H54 (cell line): ENCODE measurements at places on chromosomes 16 and 17.

DNA sequence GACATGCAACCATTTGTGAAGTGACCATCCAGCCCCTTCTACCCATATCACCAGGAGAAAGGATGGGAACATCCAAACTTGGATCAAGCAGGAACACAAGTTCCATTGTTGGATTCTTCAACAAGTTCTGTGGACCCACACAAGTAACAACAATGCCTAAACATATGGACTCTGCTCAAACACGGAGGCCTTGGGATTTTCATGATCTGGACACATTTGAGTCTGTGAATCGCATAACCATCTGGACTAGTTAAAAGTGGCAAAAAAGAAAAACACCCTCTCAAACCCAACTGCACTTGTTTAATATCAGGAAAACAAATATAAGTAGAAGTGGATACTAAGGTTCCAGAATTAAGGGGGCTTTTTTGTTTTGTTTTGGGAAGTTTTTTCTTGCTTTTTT is 70.8 kb downstream of the TOX3 start:
- no peak for DNase-seq

DNA sequence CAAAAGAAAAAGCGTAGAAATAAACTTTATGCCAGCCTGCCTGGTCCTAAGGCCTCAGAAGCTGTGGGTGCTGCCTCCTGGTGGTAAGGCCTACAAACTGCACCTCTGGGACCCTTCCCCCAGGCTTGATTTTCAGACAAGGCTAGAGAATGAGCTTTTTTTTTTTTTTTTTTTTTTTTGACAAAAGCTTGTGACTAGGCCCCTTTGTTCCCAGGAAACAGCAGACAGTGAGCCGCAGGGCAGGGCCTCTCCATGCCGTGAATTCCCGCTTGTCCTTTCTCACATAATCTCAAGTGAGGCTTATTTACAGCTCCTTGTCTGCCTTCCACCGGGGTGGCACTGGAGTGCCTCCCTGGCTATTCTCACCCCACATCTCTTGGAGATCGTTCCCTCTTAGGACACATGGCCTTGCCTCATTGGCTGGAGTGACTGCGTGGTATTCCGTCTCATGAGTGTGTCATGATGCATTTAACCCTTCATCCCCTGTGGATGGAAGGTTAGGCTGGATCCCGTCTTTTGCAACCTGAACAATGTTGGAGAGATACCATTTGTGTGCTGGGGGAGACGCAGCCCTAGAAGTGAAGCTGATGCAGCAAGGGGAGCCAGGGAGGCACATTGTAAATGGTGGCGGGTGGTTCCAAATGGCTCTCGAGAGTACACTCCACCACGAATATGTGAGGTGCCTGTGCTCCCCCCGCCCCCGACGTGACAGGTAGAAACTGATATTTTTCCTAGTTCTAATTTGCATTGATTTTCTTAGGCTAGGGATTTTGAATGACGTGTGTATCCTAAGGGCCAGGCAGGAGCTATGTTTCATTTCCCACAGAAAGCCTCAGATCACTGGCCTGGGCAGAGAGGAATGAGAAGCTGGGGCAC is 49.6 kb downstream of the USP22 start:
- DNase-seq, result peak; percentile 90

GRCh38 chr16:22291020-22291419 is 6.2 kb upstream of the POLR3E start:
- DNase-seq, result no peak

- no peak for DNase-seq
These were observed 358.8 kb upstream of the CCL2 start for GRCh38 chr17:33896263-33896662.

GRCh38 chr17:37570527-37571093 is 38.6 kb downstream of the SYNRG start:
- peak; percentile 90 for DNase-seq
